Stimulated activated CD4-positive, alpha-beta T cell treated with anti-CD3 and anti-CD28 coated beads, Interleukin-2, amount 100 ng/mL, for 24 hours (primary cell): ENCODE measurements at places on chromosomes 3 and 15.

GRCh38 chr3:166340604-166341266, 503.5 kb upstream of the BCHE start:
- DNase-seq, result no peak

- DNase-seq, result peak; percentile 25
These were observed 26.1 kb downstream of the TAMM41 start for GRCh38 chr3:11820531-11821041.

- DNase-seq, result no peak
These were observed 173.3 kb downstream of the ALDH1A2 start for GRCh38 chr15:57892181-57892580.

DNA sequence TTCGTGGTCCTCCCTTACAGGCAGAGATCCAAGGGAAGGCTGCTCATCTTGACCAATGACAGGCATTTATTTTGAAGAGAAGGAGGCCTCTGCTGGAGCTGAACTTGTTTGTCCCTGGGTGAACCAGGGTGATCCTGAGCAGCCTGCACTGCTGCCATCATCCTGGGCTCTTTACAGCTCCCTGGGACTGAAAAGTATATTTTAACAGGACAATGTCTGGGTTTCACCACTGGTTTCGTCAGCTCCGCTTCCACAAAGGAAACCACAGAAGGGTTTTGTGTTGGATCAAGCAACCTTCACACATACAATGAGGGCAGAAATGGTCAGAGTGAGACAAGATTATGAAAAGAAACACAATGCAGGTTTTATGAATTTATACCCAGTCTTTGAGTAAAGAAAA, 400.7 kb upstream of the TPM1 start:
- DNase-seq, result no peak

DNA sequence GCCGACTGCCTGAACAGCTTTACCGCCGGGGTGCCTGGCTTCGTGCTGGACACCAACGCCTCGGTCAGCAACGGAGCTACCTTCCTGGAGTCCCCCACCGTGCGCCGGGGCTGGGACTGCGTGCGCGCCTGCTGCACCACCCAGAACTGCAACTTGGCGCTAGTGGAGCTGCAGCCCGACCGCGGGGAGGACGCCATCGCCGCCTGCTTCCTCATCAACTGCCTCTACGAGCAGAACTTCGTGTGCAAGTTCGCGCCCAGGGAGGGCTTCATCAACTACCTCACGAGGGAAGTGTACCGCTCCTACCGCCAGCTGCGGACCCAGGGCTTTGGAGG, 815 bp downstream of the SPINT1 start:
- DNase-seq, result peak; percentile 43

- DNase-seq, result no peak
These were observed 115.7 kb downstream of the TMCC1 start for GRCh38 chr3:129777806-129778205.

- DNase-seq, result no peak
These were observed 52.9 kb downstream of the RYK start for GRCh38 chr3:134197681-134198261.

DNA sequence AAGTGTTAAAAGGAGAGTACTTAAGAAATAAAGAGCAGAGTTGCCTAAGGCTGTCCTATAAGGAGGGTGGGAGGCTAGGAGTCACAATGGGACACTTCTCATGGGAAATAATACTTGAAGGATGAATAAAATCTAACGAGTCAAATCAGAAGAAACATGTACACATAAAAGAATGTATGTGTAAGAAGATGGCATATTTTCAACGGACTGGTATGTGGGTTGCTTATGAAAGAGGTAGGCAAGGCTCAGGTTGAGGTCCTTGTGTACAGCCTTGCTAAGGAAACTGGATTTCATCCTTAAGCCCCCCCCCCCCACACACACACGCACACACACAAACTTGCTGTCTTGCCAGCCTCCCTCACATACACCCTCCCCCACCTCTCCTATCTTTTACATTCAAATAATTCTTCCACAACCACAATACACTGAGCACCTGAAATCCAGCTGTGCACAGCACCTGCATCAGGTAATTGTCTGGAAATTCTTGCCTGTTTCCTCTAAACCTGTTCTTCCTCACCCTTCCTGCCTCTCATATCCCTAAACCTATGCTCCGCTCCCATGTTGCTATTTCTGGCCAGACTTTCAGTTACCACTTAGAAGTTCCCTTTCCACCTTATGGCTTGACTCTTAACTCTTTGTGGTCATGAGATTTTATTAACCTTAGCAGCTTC, 79.2 kb downstream of the FMN1 start:
- DNase-seq, result no peak

DNA sequence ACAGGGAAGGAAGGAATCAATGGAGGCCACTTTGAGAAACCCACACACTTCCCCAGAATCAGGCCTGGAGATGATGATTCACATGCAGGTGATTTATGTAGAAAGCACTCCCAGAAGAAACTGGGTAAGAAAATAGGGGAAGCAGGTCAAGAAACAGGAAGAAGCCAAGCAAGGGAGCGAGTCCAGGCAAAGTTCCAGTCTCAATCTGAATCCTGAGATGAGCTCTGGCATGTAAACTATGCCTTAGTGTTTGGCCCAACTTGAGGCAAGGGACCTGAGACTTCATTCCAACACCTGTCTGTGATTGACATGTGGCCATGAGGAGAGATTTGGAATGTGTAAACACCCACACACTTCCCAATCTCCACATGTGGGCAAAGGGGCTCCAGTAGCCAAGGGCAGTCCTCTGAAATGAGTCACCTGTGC, 61.6 kb upstream of the CTNNB1 start:
- DNase-seq, result no peak

GRCh38 chr3:123642957-123643330, 58.1 kb upstream of the HACD2 start:
- no peak for DNase-seq

- DNase-seq, result no peak
These were observed at the start of gene FAM131A for GRCh38 chr3:184337399-184337714. Gene FAM131A, plus strand, starts transcription at chr3:184337600. Its CDS starts 31 bp downstream, at chr3:184337631.

- DNase-seq, result peak; percentile 83
These were observed 159.8 kb upstream of the CHRNA7 start for GRCh38 chr15:31870328-31871165.

DNA sequence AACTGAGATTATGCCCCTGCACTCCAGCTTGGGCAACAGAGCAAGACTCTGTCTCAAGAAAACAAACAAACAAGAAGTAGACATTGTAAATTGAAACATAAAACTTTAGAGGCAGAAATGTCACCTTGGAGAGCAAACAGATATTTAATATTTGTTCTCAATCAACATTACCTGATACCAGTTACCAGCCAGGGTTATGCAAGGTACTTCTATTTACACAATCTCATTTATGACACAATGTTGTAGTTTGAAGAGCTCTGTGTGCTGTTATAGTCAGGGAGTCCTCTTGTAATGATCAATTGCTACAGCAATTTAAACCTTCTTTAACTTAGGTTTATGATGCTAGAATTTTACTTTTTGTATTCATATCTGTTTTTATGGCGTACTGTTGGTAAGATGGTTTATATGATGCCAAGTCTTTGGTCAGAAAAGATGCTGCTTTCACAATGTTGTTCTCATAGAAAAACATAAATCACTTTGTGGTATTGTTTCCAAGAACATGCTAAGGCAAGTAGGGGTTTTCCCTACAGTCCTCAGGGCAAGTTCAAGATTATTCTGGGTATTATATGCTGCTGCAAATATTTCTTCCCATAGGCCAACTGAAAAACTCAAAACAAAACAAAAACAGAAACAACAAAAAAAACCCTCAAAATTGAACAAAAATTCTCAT, 173.5 kb downstream of the TNIK start:
- no peak for DNase-seq

- no peak for DNase-seq
These were observed 63.5 kb downstream of the EPHB1 start for GRCh38 chr3:134858441-134859035.

GRCh38 chr3:34683851-34684250, 885.4 kb downstream of the PDCD6IP start:
- peak; percentile 47 for DNase-seq

DNA sequence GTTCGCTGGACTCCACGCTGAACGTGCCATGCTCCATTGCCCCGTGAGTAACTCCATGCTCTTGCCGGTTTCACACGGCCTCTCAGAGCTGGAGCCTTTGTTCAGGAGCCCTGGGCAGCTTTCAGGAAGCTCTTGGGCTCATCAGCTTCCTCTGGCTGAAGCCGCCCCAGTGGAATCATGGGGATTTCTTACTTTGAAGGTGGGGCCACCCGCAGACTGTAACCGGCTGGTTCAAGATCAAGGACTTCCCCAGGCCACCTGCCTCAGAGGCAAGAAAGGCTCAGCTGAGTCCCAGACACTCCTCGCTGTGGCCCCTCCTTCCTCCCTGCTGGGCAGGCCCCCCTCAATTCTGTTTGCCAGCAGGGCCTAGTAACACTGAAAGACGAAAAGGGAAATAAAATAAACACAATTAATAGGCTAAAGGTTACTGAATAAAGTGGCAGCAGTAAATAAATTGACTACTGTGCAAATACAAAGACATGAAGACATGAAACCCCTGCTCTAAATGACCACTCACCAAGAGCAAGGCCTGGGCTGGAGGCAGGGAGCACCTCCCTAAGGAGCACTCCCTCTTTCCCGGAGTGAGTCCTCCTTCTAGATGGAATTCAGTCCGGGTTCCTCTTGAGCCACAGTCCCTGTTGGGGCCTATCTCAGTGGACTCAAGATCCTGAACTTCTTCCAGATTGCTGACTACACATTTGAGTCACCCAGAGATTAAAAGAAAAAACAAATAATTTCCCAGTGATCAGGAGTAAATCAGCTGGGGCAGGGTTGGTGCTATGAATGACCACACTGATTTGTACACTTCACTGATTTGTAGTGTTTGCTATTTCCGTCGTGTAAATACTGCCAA, 51.0 kb downstream of the ZDHHC19 start:
- peak; percentile 19 for DNase-seq

- DNase-seq, result no peak
These were observed 65.9 kb upstream of the POMGNT2 start for GRCh38 chr3:43171748-43172147.

DNA sequence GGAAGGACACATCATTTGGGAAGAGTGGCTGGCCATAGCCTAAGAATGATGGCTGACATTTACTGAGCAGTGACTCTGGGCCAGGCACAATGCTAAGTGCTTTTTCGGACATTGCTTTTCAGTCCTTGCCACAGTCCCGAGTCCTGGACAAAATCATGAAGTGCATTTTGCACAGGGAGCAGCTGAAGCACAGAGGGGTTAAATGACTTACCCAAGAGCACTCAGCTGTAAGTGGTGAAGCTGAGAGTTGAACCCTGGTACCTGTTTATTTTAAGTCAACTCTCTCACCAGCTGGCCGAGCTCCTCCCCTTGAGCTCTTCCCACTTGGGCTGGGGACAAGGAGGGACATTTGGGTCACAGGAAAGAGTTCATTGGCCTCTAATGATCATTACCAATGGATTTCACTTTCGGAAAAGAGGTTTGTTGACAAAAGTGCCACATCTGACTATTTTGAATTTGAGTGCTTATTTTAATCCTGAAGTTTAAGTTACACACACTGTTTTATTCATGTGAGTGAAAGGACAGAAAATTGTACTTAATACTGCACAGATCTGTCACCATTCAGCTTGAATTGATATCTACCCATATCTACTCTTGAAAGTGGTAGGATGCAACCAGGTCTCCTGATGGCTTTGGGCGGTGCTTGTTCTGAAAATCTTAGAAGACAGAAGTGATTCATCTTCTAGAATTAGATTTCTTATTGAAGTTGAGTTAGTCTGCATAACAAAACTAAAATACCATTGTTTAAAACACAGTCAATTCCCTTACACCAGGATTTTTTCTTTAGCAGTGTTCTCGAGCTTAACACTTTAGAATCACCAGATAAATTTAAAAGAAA, 368.7 kb upstream of the PROK2 start:
- no peak for DNase-seq

DNA sequence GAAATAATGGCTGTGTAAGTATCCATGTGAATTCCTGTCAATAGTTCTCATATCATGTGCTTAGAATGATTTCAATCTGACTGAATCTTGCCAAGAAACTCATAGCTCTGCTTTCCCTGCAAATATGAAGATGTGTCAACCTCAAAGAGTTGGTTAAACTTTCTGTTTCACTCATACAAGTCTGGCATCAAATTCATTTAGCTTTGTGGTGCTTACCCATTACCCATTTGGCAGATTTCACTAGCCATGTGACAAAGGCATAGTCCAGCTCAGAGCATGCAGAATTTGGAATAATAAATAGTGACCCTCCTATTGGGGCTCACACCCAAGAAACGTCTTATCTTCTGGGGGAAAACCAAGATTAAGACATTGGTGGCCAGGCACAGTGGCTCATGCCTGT, 256.6 kb upstream of the TPRG1 start:
- DNase-seq, result no peak

- DNase-seq, result no peak
These were observed 94.6 kb downstream of the ZPLD1 start for GRCh38 chr3:102529452-102529851.

DNA sequence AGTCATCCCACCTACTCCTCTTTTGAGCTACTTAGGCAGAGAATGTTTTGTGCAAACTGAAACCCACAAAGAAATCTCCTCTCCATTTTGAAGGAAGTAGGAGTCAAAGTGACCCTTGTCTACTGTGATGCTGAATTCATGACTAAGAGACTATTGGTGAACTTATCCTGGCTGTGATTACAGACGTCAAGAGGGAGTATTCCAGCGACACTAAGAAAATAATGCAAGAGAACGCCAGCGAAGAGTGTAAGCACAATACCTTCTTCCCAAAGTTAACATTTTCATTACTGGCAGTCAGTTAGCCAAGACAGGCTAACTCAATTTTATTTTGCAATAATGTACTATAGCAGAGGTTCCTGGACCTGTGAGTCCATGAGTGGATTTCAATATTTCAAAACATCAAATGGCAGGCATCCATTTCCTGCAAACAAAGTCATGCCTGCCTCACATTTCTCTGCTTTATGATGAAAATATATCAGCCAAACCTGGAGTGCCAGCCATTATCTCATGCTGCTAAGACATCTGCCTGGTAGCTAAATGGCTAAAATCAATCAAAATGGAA, 59.0 kb downstream of the CTNNB1 start:
- DNase-seq, result no peak

DNA sequence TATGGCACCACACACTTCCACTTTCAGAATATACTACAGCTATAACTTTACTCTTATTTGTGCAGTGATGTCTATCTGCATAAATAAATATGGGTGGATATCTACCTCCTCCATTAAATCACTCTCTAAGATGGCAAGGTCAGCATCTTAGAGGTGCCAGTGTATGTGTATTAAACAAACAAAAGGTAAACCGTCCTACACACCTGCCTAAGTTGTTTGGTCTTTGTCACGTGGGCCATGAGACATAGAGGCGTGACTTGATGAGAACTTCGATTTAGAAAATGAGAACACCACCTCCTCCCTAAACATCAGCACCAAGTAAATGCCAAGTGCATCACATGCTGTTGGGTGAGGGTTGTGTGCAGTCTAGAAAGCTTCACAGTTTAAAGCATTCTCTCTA, 310.6 kb downstream of the GRM7 start:
- DNase-seq, result no peak

GRCh38 chr3:101853982-101854381, 4.7 kb downstream of the NFKBIZ start:
- no peak for DNase-seq
